Activated CD4-positive, alpha-beta memory T cell treated with anti-CD3 and anti-CD28 coated beads, Interleukin-2, amount 10 ng/mL, durations not matched to agents 7 days and 5 days (primary cell): ENCODE measurements at places on chromosomes 2 and 18.

GRCh38 chr2:30362468-30363081 is 84.5 kb upstream of the LCLAT1 start:
- no peak overlapping the region for H3K4me3 ChIP-seq
- peaks cover 33% of the 10 kb centered on the region for H3K4me1 ChIP-seq
- H3K36me3 ChIP-seq, result no peaks in the 10 kb centered on the region
- no peak for DNase-seq
- peak overlapping the region; percentile 40 for H3K27ac ChIP-seq

DNA sequence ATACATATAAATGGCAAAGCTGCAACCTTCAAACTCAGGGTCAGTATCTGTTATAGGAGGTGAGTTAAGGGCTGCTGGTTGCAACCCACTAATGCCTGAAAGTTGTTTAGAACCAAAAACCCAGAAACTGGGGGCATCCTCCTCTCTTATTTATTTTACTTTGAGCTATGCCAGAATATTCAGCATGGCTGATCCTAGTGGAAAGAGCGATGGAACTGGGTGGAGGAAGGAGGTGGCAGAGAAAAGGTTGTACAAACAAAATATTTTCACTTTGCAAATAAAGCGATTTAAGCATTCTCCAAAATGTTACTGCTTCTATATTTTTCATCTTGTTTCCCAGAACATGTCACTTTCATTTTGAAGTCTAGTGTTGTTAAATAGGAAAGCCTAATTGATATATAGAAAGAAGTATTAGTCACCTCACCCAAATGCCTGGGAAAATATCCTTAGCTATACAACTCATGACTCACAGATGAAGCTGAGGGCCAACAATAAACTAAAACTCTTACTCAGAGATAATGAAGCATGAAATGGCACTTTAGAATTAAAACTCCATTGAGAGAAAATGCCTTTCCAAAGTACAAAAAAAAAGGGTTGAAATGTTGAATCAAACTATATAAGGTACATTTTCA is 251.4 kb upstream of the UBE2E3 start:
- H3K27me3 ChIP-seq, result peaks cover 1% of the 10 kb centered on the region
- H3K4me3 ChIP-seq, result no peak overlapping the region
- no peaks in the 10 kb centered on the region for H3K4me1 ChIP-seq

- DNase-seq, result no peak
- no peak overlapping the region for H3K27ac ChIP-seq
- H3K4me3 ChIP-seq, result no peak overlapping the region
- H3K4me1 ChIP-seq, result peaks cover 28% of the 10 kb centered on the region
- peaks cover 27% of the 10 kb centered on the region for H3K36me3 ChIP-seq
These were observed 3.0 kb downstream of the WDR75 start for GRCh38 chr2:189444322-189444721.

DNA sequence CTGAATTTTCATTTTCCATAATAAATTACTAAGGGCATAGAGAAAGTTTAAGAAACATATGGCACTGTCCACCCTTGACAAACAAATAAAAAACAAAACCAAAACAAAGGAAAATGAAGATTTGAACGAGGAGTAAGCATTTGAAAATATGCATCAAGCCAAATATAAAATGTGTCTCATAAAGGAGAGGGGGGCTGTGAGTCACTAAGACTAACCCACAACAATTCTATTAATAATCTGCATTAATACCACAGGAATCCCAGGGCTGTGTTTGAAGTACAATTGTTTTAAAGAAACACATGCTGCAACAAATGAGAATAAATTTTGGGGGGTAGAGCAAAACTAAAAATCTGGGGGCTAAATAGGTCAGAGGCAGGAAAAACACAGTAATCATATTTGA is 53.8 kb upstream of the STK17B start:
- no peak overlapping the region for H3K27ac ChIP-seq
- no peaks in the 10 kb centered on the region for H3K27me3 ChIP-seq
- peaks cover 27% of the 10 kb centered on the region for H3K36me3 ChIP-seq
- DNase-seq, result no peak
- H3K4me3 ChIP-seq, result no peak overlapping the region
- peaks cover 55% of the 10 kb centered on the region for H3K4me1 ChIP-seq

DNA sequence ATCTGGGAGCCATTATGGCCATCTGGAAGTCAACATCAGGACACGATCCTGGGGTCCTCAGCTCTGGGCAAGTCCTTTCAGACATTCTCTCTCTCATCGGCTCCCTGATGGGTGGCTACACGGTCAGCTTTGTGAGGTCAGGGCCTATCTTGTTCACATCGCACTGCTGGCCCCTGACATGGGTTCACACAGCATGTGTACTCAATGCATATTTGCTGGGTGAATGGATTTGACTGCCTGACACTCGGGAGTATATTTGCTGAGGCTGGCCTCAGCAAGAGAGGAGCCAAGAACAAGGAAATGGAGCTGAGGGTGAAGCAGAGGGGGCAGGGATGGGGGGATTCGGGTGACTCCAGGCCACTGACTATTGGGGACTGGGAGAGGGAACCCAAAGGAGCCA is 50.5 kb downstream of the SLC4A5 start:
- no peak for DNase-seq
- H3K4me1 ChIP-seq, result peaks cover 15% of the 10 kb centered on the region
- H3K36me3 ChIP-seq, result no peaks in the 10 kb centered on the region
- H3K27me3 ChIP-seq, result no peaks in the 10 kb centered on the region

GRCh38 chr2:138827426-138828054 is 47.4 kb upstream of the NXPH2 start:
- H3K36me3 ChIP-seq, result no peaks in the 10 kb centered on the region
- H3K4me3 ChIP-seq, result no peak overlapping the region
- no peak overlapping the region for H3K27ac ChIP-seq
- H3K27me3 ChIP-seq, result no peaks in the 10 kb centered on the region

DNA sequence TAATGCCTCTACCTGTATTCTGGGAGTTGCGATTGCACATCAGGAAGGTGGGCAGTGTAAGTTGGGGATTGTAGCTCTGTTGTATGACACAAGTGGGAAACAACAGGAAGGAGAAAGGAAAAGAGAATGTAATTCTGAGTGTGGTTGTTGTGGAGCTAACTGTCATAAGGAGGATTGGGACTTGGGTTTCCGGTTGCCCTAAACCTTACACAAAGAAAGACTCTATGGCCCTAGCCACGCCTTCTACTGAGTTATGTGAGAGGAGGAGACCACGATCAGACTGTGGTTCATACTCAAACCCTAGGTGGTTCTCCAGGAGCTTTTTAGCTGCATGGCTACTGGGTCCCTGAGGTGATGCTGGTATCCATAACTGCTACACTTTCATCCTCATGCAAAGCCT is 86.5 kb downstream of the TANC1 start:
- no peak for DNase-seq
- H3K4me1 ChIP-seq, result no peaks in the 10 kb centered on the region
- peaks cover 10% of the 10 kb centered on the region for H3K27me3 ChIP-seq
- H3K27ac ChIP-seq, result no peak overlapping the region

GRCh38 chr18:49834258-49834657 is 20.9 kb upstream of the ACAA2 start:
- DNase-seq, result no peak
- H3K36me3 ChIP-seq, result no peaks in the 10 kb centered on the region
- no peaks in the 10 kb centered on the region for H3K27me3 ChIP-seq
- H3K4me1 ChIP-seq, result no peaks in the 10 kb centered on the region

DNA sequence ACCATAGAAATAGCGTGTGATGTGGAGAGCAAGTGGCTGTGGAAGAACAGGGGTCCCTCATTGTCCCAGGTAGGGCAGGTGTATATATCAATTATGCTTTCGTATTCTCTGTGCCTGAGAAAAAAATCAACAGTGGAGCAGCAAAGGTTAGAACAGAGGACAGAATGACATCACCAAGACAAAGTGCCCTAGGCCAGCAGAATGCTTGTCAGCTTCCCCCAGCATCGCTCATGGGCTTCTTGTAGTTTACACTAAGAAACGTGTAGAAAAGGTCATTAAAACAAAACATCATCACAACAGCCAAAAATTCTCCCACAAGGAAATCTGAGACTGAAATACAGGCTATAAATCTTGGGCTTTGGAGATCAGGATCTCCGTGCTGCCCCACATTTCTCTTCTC is 288.0 kb downstream of the TDRD15 start:
- H3K27ac ChIP-seq, result no peak overlapping the region
- H3K4me1 ChIP-seq, result no peaks in the 10 kb centered on the region
- no peak for DNase-seq
- no peaks in the 10 kb centered on the region for H3K36me3 ChIP-seq

DNA sequence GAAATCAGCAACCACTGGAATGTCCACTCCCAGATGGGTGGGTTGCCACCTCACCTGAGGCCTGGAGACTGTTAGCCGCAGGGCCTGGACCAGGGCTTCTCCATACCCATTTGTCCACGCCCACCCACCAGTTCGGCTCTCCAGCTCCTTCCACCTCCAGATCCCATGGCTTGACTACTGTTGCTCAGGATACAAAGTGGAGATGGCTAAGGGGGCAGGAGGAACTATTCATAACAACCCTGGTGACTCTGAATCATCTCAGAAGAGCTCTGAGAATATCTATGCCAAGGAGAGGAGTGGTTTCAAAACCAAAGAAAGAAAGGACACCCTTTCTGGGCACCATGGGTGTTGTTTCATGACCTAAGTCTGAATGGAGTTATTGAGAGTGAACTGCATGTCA is 145.8 kb downstream of the LAMA3 start:
- DNase-seq, result no peak
- H3K27ac ChIP-seq, result no peak overlapping the region
- H3K27me3 ChIP-seq, result no peaks in the 10 kb centered on the region
- H3K4me1 ChIP-seq, result peaks cover 14% of the 10 kb centered on the region

DNA sequence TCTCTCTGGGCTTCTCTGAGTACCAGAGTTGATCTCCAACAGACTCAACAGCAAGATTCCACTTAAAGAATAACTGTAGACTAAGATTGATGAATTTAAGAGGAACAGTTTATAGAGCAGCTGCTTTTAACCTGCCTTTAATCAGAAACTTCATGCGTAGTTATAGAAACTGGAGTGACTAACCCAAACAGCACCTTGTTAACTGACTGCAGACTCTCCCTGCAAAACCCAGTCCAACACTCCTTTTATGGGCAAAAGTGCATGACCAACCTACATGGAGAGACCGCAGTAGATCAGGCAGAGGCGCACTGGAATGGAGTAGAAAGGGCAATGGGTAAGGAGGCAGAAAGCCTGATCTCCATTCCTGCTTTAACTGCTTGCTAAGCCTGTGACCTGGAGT is 110.6 kb downstream of the NRP2 start:
- DNase-seq, result no peak
- H3K27ac ChIP-seq, result no peak overlapping the region
- no peak overlapping the region for H3K4me3 ChIP-seq
- no peaks in the 10 kb centered on the region for H3K36me3 ChIP-seq
- H3K4me1 ChIP-seq, result no peaks in the 10 kb centered on the region

GRCh38 chr2:224520064-224520463 is 65.1 kb downstream of the CUL3 start:
- H3K4me1 ChIP-seq, result peaks cover 45% of the 10 kb centered on the region
- DNase-seq, result peak; percentile 36
- H3K27me3 ChIP-seq, result no peaks in the 10 kb centered on the region

DNA sequence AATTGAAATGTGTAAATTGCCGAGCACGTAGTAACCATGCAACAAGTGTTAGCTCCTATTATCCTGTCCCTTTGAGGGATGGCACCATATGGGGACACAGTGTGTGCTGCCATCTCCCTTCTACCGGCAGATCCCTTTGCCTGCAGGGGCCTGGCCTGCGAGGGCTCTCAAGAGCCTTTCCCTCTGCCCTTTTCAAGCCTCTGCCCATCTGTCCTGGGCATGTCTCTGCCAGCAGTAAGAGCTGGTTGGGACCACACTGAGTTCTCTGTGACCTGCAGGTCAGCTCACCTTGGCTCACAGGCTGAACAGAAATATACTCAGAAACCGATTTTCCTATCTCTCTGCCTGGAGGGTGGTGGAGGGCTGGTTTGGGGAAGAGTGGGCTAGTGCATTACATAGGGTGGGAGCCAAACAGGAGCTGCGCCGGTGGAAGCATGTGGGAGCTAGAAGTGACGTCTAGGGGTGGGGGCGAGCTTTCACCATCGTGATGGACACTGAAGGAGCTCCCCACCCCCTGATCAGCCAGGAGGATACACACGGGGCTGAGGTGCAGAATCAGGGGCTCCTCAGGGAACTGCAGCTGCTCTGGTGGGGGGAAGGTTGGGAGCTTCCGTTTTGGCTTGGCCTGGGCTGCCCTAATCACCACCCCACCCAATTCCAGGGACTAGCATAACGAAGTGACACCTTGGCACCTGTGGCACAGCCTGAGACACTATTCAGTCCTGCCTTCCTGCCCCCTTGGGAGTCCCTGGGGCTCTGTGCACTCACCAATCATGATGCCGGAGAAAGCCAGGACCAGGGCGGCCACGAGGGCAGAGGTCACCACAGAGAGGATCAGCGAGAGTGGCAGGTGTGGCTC is 109.7 kb downstream of the CLIP4 start:
- H3K4me1 ChIP-seq, result no peaks in the 10 kb centered on the region
- no peak overlapping the region for H3K27ac ChIP-seq
- H3K4me3 ChIP-seq, result no peak overlapping the region
- DNase-seq, result no peak
- H3K36me3 ChIP-seq, result no peaks in the 10 kb centered on the region
- peaks cover 4% of the 10 kb centered on the region for H3K27me3 ChIP-seq

- H3K4me3 ChIP-seq, result no peak overlapping the region
- no peak for DNase-seq
- peaks cover 29% of the 10 kb centered on the region for H3K27me3 ChIP-seq
- no peak overlapping the region for H3K27ac ChIP-seq
These were observed 161.1 kb downstream of the ESCO1 start for GRCh38 chr18:21439431-21439846.

- peaks cover 90% of the 10 kb centered on the region for H3K4me1 ChIP-seq
- H3K27me3 ChIP-seq, result no peaks in the 10 kb centered on the region
- no peak overlapping the region for H3K4me3 ChIP-seq
- no peak for DNase-seq
- peaks cover 78% of the 10 kb centered on the region for H3K36me3 ChIP-seq
These were observed 48.2 kb downstream of the ARL4C start for GRCh38 chr2:234448506-234449184.

GRCh38 chr2:65294136-65294535 is 66.5 kb downstream of the ACTR2 start:
- H3K27ac ChIP-seq, result no peak overlapping the region
- peaks cover 12% of the 10 kb centered on the region for H3K4me1 ChIP-seq

DNA sequence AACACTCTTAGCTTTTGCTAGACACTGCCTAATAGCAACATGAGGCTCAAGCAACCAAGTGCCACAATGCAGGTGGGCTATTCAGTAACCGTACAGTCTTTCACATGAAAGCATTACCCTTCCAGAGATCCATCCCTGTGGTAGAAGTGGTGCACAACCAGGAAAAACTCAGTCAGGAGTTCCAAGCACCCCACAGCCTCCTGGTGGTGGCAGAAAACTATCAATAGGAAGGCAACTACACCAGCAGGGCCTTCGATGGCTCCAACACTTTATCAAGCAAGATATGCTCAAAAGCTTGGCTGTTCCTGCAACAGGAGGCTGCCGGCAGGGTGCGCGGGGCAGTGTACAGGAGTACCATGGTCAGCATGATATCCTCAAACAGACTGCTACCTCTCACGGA is 176.1 kb upstream of the DLGAP1 start:
- no peak overlapping the region for H3K4me3 ChIP-seq
- H3K4me1 ChIP-seq, result no peaks in the 10 kb centered on the region
- H3K27me3 ChIP-seq, result no peaks in the 10 kb centered on the region

GRCh38 chr2:174334781-174335251 is at the start of gene SP9:
Gene SP9 (plus strand): TSS chr2:174334954. CDS start chr2:174335093, 139 bp downstream.
- H3K27me3 ChIP-seq, result peaks cover 86% of the 10 kb centered on the region
- peak within 1 kb of the TSS; percentile 49 for H3K4me3 ChIP-seq
